ENCODE measurements at places on chromosomes 3 and 15.
A peak's percentile ranks its signal among the peaks of the same experiment; 100 is the strongest.

DNA sequence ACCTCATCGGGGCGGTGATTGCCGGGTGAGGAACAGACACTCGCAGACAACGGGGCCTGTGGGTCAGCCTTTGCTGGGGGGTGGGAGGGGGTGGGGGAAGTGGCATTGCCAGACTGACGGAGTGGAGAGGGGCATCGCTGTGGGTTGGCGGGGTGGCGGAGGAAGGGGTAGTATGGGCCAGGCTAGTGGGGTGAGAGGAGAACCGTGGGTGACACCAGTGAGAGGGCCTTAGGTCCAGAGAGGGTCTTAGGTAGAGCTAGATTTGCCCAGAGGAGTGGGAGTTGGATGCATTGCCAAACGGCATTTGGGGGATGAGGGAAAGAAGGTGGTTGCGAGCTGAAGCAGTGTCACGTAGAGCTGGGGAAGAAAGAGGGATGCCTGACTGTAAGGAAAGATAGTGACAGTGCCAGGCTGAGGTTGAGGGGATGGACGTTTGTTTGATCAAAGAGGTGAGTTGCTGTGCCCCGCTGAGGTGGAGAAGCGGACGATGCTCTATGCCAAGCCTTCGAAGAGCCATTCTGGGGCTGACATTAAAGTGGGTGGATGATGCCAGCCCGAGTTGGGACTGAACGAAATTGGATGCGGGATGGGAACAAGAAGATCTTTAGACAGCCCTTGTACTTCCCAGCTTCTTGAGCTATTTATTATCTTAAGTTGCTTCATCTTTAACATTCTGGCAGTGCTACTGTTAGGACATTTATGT is 572 bp downstream of the DNAJB11 start:
- peak overlapping the region; percentile 90 for H3K4me3 ChIP-seq
- DNase-seq, result no peak
- H3K36me3 ChIP-seq, result peaks cover 12% of the 10 kb centered on the region
- H3K27ac ChIP-seq, result peak overlapping the region; percentile 85

GRCh38 chr15:90287101-90287500 is 21.6 kb downstream of the NGRN start:
- DNase-seq, result no peak
- H3K27ac ChIP-seq, result no peak overlapping the region
- H3K4me3 ChIP-seq, result no peak overlapping the region
- H3K4me1 ChIP-seq, result no peaks in the 10 kb centered on the region

GRCh38 chr3:60403866-60404265 is 847.4 kb downstream of the FHIT start:
- no peaks in the 10 kb centered on the region for H3K4me1 ChIP-seq
- H3K36me3 ChIP-seq, result no peaks in the 10 kb centered on the region
- H3K27me3 ChIP-seq, result no peaks in the 10 kb centered on the region
- DNase-seq, result no peak

GRCh38 chr15:65655457-65655856 is 33.7 kb downstream of the SLC24A1 start:
- no peaks in the 10 kb centered on the region for H3K27me3 ChIP-seq
- H3K27ac ChIP-seq, result no peak overlapping the region
- DNase-seq, result no peak
- no peak overlapping the region for H3K4me3 ChIP-seq
- peaks cover 37% of the 10 kb centered on the region for H3K36me3 ChIP-seq

GRCh38 chr15:38702178-38702912 is 137.7 kb upstream of the RASGRP1 start:
- peaks cover 5% of the 10 kb centered on the region for H3K4me1 ChIP-seq
- no peak overlapping the region for H3K4me3 ChIP-seq
- H3K27ac ChIP-seq, result no peak overlapping the region
- DNase-seq, result no peak

GRCh38 chr3:167110901-167111300 is 269.2 kb downstream of the ZBBX start:
- no peaks in the 10 kb centered on the region for H3K4me1 ChIP-seq
- H3K27ac ChIP-seq, result no peak overlapping the region
- no peaks in the 10 kb centered on the region for H3K27me3 ChIP-seq
- no peak for DNase-seq

DNA sequence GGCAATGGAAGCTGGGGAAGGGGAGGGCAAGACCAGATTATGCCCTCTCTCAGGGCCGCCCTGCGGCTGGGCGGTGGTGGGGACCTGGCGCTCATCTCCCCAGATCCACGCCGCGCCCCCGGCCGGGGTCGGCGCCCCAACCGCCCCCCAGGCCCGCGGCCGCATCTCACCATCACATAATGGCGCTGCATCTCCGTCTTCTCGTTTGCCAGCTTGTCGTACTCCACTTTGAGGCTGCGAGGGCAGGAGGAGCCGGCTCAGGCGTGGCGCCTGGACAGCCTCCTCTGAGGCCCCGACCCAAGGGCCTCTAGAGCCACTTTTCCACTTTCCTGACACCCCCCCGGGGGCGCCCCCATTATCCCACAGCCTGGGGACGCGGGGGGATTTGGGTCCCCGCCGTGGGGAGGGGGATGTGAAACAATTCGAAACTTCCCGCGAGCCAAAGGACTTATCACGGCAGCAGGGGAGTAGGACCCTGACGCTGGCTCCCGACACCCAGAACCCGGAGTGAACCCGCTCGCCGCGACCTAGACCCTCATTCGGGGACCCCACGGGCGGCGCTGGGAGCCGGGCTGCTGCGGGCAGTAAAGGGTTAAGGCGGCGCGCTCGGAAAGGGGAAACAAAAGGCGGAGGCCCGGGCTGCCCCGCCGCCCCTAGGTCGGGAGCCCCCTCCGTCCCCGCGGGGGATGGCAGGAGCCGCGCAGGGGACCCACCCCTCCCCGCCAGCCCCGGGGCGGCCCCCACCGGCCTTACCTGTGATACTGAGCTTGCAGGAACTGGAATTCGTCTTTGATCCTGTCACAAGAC is 2.1 kb downstream of the TLE3 start:
- no peak for DNase-seq
- H3K27me3 ChIP-seq, result no peaks in the 10 kb centered on the region
- peaks cover 17% of the 10 kb centered on the region for H3K36me3 ChIP-seq
- peaks cover 25% of the 10 kb centered on the region for H3K4me1 ChIP-seq
- H3K4me3 ChIP-seq, result peak overlapping the region; percentile 97

- no peaks in the 10 kb centered on the region for H3K36me3 ChIP-seq
- no peaks in the 10 kb centered on the region for H3K27me3 ChIP-seq
- H3K4me3 ChIP-seq, result no peak overlapping the region
- no peak overlapping the region for H3K27ac ChIP-seq
- H3K4me1 ChIP-seq, result no peaks in the 10 kb centered on the region
These were observed 74.9 kb downstream of the IGF1R start for GRCh38 chr15:98723195-98723594.

- no peak overlapping the region for H3K27ac ChIP-seq
- H3K4me3 ChIP-seq, result no peak overlapping the region
- no peak for DNase-seq
- no peaks in the 10 kb centered on the region for H3K36me3 ChIP-seq
These were observed 374.2 kb upstream of the BCHE start for GRCh38 chr3:166211451-166211850.

GRCh38 chr3:109563149-109563548 is 225.8 kb upstream of the DPPA4 start:
- H3K27me3 ChIP-seq, result no peaks in the 10 kb centered on the region
- no peak for DNase-seq
- H3K36me3 ChIP-seq, result no peaks in the 10 kb centered on the region
- H3K4me3 ChIP-seq, result no peak overlapping the region
- H3K4me1 ChIP-seq, result no peaks in the 10 kb centered on the region

DNA sequence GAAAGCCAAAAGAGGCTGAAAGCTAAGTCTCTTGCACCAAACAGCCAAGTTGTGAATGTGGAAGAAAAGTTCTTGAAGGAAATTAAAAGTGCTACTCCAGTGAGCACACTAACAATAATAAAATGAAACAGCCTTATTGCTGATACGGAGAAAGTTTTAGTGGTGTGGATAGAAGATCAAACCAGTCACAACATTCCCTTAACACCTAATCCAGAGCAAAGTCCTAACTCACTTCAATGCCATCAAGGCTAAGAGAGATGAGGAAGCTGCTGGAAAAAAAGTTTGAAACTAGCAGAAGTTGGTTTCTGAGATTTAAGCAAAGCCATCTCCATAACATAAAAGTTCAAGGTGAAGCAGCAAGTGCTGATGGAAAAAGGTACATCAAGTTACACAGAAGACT is 288.8 kb upstream of the RARB start:
- no peaks in the 10 kb centered on the region for H3K27me3 ChIP-seq
- no peak overlapping the region for H3K27ac ChIP-seq
- no peaks in the 10 kb centered on the region for H3K36me3 ChIP-seq
- no peak overlapping the region for H3K4me3 ChIP-seq
- DNase-seq, result no peak
- H3K4me1 ChIP-seq, result no peaks in the 10 kb centered on the region

GRCh38 chr3:64109438-64109837 is 86.1 kb upstream of the PSMD6 start:
- no peaks in the 10 kb centered on the region for H3K36me3 ChIP-seq
- no peak overlapping the region for H3K4me3 ChIP-seq
- DNase-seq, result no peak
- H3K4me1 ChIP-seq, result no peaks in the 10 kb centered on the region
- H3K27me3 ChIP-seq, result no peaks in the 10 kb centered on the region

GRCh38 chr3:176953106-176954060 is 243.9 kb downstream of the TBL1XR1 start:
- H3K4me1 ChIP-seq, result no peaks in the 10 kb centered on the region
- H3K27ac ChIP-seq, result no peak overlapping the region
- no peaks in the 10 kb centered on the region for H3K36me3 ChIP-seq
- no peak for DNase-seq

DNA sequence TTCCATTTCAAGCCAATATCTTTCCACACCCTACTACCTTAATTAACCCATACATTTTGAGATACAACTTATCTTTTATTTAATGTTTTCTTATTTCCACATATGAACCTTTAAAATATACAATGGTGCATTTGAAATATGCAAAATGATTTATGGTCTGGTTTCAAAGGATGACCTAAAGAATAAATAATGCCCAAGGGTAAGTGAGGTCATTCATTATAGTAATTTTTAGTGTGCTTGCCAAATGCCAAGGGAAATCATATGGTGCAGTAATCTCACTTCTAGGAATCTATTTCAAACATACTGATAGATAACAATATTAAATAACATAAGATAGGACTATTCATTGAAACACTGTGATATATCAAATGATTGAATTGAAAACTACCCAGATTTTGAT is 1055.4 kb downstream of the AGBL1 start:
- no peak for DNase-seq
- H3K4me3 ChIP-seq, result no peak overlapping the region
- no peaks in the 10 kb centered on the region for H3K4me1 ChIP-seq
- H3K36me3 ChIP-seq, result no peaks in the 10 kb centered on the region
- no peak overlapping the region for H3K27ac ChIP-seq

DNA sequence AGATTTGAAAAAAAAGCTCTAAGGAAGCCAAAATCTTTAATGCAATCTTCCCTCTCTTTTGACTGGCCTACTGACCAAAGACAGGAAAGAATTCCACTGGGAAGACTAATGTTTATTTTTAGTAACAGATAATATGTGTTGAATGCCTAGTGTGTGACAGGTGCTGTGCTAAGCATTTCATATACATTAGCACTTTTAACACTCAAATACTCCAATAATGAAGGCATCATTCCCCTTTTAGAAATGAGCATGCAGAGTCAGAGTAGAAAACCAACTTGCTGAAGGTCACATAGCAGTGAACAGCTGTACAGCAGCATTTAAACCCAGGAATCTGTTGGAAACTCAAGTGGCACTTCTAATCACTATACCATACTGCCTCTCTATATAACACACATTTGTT is 170.6 kb downstream of the MINAR1 start:
- no peaks in the 10 kb centered on the region for H3K4me1 ChIP-seq
- no peak overlapping the region for H3K4me3 ChIP-seq
- H3K27ac ChIP-seq, result no peak overlapping the region
- DNase-seq, result no peak
- no peaks in the 10 kb centered on the region for H3K27me3 ChIP-seq

DNA sequence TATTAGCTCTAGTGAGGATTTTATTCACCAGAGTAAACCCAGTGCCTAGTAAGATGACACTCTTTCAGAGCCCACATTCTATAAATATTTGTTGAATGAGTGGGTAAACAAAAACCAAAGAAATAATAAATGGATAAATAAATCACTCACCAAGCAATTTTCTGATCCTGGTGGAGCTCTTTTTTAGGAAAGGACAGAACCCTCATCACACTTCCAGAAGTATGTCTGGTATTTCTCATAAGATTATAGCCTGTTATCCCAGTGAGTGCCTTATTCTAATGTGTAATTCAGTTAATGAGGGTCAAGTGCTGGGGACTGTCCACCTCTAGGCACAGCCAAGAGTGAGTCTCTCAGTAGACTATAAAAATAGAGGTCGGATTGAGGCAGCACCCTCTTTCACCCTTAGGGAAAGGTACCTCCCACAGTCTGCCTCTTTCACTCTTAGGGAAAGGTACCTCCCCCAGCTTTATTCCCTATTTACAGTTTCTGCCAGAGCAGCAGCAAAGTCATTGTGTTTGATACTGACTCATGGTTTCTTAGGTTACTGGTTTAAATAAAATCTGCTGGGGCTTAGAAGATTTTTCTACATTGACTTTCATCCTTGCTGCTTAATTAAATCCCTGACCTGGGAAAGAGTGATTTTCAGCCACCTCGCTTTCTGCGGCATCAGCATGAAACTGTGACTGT is 145.0 kb downstream of the STAC start:
- no peak for DNase-seq
- H3K36me3 ChIP-seq, result no peaks in the 10 kb centered on the region
- no peaks in the 10 kb centered on the region for H3K27me3 ChIP-seq
- no peaks in the 10 kb centered on the region for H3K4me1 ChIP-seq

DNA sequence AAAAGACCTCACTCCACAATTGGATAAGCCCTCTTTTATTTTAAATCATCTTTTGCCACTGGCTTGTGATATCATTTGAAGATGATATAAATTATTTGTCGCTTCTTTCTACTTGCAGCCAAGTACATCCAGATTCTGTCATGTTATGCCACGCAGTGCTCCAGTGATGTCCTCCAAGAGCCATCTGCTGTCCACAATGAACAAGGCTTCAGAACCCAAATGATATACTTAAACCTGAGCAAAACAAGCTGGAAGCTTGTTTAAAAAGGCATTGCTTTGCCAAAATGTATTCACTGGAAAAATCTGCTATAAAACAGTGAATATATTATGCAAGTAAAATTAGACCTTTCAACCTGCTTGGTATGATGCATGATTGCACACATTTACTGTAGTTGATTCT is 58.8 kb upstream of the ARL6 start:
- no peak overlapping the region for H3K27ac ChIP-seq
- no peaks in the 10 kb centered on the region for H3K27me3 ChIP-seq
- DNase-seq, result no peak
- no peak overlapping the region for H3K4me3 ChIP-seq

Data from GM12878 (cell line).